CD4-positive, alpha-beta T cell treated with Interleukin-6 at 100 ng/mL for 8 hours (primary cell): ENCODE measurements at places on chromosomes 1 and 21.
A peak's percentile ranks its signal among the peaks of the same experiment; 100 is the strongest.

DNA sequence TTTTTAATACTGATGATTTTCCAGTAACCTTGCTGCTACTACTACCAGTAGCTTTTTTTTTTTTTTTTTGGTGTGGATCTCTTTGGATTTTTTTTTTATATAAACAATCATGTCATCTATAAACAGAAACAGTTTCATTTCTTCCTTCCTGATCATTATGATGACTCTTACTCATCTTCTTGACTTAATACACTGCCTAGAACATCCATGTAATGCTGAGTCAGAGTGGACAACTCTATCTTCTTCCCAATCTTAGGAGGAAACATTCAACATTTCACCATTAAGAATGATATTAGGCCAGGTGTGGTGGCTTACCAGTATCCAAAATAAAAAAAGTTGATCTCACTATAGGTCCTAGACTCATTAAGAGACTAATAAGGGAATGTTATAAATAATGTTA, 69.1 kb downstream of the RUSC1 start:
- DNase-seq: no peak

DNA sequence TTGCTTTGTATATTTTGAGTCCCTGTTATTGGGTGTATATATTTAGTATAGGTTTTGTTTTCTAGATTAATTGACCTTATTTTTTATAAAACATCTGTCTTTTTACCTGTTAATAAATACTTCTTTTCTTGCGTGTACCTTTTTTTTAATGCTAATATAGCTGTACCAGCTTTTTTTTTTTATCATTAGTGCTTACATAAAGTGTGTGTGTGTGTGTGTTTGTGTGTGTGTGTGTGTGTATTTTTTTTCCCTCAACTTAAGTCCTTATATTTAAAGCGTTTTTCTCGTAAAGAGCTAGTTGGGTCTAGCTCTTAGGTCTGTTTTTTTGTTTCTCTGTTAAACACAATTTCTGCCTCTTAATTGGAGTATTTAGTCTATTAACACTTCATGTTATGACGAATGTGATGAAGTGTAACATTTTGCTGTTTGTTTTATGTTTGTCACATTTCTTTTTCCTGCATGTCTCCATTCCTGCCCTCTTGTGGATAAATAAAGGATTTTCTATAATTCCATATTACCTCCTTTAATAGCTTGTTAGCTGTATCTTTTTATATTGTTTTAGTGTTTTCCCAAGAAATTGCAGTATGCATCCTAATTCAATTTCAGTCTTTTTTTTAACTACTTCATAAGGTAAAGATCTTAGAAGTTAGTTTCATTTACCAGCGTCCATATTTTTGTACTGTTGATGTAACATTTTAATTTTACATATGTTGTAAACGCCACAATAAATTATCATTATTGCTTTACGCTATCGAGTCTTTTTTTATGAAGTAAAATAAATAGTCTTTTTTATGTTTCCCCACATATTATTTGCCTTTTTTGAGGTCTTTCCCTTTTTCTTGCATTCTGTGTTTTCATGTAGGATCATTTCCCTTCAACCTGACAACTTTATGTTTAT, 4.3 kb downstream of the PRMT2 start:
- DNase-seq: no peak

GRCh38 chr1:162069334-162070093, at the start of gene NOS1AP:
NOS1AP (plus strand) TSS chr1:162069691; CDS start chr1:162070178, 487 bp downstream.
- DNase-seq: peak; percentile 64

GRCh38 chr1:99548943-99549605, 96.8 kb upstream of the PALMD start:
- no peak for DNase-seq

- no peak for DNase-seq
These were observed 42.6 kb upstream of the PIGV start for GRCh38 chr1:26745191-26745590.

DNA sequence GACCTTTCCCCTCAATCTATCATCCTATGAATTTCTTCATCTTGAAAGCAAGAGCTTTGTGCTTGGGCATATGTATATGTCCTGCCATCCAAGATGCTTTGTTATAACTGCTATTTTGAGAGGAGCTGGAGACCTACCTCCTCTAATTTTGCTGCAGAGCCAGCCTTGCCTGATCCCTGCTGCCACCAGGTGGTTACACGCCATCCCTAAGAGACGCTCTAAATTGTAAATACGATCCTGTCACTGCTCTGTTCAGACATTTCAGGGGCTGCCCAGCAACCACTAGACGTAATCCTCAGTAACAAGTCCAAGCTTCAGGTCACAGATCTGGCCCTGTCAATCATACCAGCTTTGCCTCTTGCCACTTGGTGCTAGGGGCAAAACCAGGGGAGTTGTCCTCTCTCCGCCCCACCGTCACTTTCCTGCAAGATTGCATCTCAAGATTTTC, 32.9 kb downstream of the GPA33 start:
- no peak for DNase-seq

DNA sequence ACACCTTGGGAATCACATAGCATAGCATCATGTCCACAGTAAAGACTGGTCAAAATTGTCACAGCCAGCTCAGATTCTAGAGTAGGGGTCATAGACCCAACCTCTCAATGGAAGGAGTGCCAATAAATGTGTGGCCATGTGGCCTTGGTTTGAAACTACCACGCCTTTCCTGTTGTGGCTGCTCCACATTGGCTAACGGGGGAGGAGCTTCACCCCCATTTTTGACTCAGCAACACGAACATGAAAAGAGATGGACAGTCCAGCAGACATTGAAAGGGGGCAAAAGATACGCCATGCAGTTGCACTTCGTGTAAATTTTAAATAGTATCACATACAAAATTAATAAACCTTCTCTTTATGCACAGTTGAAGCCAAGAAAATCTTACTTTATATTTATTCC, 78.4 kb upstream of the HIVEP3 start:
- no peak for DNase-seq

- no peak for DNase-seq
These were observed 165.5 kb upstream of the NR5A2 start for GRCh38 chr1:199862047-199862446.

DNA sequence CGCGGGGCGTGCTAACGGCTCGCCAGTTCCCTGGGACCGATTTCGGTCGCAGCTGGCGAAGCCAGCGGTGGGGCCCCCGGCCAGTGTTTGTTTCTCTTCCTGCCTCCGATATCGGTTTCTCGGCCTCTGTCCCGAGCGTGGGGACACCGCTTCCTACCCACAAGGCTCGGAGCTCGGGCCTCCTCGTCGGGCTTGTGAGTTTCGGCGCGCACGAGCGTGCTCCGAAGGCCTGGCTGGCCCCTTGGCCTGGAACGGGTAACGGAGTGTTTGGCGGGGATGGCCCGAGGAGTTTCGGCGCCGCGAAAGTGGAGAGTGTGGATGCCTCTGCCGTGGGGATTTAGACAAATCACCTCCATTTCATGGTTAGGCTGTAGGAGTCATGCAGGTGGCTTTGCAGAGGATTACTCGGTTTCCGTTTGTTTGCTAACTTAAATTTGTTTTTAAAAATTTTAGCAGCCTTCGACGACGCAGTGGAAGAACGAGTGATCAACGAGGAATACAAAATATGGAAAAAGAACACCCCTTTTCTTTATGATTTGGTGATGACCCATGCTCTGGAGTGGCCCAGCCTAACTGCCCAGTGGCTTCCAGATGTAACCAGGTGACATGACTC, 559 bp downstream of the RBBP4 start:
- no peak for DNase-seq

- no peak for DNase-seq
These were observed 10.4 kb upstream of the GJA8 start for GRCh38 chr1:147892216-147892615.

- no peak for DNase-seq
These were observed 18.6 kb downstream of the HS2ST1 start for GRCh38 chr1:86933051-86933450.

- DNase-seq: no peak
These were observed 13.9 kb upstream of the LRIG2 start for GRCh38 chr1:113058941-113059706.

DNA sequence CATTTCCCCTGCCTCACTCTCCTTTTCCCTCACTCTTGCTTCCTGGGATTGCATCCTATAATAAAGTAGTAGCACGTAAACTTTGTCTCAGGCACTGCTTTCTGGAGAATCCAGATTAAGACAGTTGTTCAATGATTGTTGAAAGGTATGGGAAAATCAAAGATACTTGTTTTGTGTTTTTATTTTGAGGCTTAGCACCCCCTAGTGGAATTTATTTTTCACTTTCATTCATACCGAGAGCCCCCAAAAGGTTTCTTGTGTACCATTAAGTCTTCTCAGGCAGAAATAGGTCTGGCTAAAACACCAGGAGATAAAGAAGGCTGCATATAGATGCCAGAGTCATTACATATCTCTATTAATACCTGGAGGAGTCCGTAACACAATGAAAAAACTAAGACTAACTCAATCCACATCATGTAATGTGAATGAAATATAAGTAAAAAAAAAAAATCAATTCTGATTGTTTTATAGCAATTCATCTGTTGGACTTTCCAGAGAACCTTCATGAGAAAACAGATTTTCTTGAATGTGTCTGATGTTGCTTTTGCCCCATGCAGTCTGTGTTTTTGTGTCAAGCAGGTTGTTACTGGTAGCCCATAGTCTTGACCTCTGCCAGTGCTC, 103.5 kb downstream of the RPE65 start:
- no peak for DNase-seq

DNA sequence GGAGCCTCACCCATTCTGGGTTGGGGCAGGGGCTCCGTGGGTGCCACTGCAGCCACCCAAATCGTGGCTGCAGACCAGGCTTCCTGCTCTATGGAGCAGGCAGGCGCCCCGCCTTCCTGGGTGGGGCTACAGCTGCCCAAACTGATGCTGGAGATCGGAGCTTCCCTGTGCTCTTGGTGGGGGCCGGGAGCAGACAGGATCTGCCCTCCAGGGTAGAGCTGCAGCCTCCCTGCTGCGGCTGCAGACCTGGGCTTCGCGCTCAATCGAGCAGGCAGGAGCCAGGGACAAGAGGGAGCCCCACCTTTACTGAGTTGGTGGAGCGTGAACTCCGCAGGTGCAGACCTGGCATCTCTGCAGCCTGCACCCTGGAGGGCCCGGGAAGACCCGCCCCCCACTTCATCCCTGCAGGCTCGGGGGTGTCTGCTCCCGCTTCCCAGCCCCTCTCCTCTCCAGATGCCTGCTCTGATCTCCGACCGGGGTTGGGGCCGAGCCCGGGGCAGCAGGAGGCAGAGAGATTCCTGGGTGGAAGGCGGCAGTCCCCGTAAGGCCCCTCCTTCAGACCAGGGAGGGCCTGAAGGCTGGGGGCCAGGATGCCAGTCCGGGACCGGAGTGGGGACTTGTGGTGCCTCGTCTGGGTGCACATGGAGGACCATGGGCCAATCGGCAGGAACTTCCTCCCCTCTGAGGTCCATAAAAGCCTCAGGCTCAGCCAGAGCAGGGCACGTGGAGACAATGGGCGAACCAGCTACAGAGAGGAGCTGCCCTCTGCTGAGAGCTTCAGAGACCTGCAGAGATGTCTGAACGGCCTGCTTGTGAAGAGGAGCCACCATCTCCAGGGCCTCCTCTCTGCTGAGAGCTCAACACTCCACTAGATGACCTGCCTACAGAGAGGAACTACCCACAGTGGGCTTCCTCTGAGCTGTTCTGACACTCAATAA, 359.3 kb downstream of the SMYD3 start:
- no peak for DNase-seq

DNA sequence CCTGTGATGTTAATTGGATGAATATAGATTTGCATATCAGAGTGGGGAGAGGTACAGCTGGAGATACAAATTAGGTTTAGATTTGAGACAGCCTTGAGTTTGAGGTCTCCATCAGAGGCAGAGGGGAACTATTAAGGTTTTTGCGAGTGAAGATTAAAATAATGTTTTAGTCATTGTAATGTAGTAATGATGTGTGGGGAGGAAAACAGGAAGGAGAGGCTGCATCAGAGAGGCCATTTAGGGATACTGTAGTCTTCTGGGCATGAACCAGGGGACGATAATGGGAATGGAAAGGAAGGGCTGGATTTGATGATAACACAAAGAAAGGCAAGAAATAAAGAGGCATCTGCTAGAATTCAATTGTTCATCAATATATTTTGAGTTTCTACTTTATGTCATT, 9.5 kb downstream of the CD84 start:
- DNase-seq: no peak

- DNase-seq: no peak
These were observed 10.9 kb upstream of the THEM5 start for GRCh38 chr1:151864411-151864810.

DNA sequence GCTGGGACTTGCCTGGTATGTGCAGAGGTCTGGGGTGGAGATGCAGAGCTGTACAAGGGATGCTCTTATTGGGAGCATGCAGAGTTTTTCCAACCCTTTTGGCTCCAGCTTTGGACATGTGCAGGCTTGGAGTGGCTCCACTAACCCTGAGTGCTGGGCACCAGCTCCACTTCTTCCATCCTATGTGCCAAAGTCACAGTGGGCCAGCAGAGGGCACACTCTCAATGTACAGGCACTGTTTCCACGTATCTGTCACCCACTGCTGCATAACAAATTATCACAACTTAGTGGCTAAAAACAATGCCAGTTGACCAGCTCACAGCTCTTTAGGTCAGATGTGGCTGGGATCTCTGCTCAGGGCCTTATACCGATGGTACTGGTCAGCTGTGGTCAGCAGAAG, 631.8 kb downstream of the AJAP1 start:
- DNase-seq: no peak

GRCh38 chr1:33231166-33231565, 25.1 kb upstream of the ZNF362 start:
- no peak for DNase-seq

DNA sequence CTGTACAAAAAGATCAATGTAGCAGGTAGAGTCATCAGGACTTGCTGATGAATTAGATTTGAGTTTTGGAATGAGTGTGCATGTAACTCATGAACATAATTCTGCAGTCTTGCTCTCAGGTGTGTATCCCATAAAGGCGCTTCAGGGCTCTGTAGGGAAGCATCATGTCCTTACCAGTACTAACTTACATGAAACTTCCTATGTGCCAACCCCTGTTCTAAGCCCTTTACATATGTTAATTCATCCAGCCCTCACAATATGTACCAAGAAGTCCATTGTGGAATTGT, 2.1 kb upstream of the FCRLB start:
- DNase-seq: no peak

DNA sequence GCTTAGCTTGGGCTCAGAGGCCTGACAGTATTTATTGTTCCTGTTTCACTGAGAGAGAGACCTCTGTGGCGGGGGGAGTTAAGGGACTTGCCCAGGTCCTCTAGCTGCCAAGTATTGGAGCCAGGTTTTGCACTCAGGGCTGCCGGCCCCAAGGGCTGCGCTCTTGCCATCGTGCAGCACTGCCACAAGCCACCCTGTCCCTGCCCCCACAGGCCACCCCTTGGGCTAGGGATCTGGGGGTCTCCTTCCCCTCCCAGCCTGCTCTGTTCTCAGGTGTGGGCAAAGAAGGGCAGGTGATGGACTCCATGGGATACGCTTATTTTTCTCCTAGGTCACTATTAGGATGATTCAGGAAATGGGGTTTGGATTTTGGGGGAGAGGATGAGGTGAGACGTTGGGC, 8.7 kb downstream of the KIAA1614 start:
- DNase-seq: no peak

DNA sequence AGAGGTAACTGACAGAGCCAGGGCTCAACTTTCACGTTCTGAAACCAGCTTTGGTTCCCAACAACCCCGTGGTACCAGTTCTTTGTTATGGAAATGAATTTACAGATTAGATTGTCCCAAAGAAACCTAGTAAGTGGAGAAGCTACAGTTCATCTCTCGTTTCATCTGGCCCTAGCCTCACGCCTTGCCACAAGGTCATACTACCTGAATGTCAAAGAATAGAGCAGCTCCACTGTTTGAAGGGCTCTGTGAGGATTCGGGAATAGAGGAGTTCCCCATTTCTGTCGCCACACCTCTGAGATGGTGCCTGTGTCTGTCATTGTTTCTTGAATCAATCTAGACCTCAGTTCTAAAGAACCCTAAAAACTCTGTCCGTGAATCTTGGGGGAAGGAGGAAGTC, 15.0 kb upstream of the CDC42 start:
- no peak for DNase-seq

- no peak for DNase-seq
These were observed 59.2 kb downstream of the IVNS1ABP start for GRCh38 chr1:185257950-185258208.
